Epithelial cell of prostate (primary cell): ENCODE measurements at places on chromosomes 16 and 17.

DNA sequence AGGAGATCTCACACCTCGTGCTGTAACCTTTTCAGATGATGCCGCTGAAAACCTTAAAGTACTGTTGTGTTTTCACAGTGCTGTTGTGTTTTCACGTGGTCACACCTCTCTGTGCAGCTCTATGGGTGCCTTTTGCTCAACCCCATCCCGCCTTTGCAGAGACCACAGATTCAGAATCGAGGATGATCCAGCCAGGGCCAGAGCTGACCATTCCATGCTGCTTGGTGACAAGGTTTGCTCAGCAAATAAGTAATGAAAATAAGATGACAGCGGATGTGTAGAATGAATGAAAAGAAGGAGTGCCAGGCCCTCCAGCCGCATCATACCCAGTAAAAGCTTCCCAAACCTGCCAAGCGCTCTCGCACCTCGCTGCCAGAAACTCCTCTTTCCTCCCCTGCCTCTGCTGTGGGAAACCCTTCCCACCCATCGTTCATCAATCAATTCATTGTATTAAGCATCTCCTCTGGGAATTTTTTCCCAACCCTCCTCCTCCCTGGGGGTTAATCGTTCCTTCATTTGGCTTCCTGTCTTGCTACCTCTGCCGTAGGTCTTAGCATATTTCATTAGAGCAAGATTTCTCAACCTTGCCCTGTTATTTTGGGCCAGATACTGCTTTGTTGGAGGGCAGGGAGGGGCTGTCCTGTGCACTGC lies 93.4 kb upstream of the CRHR1 start:
- no peak for DNase-seq

- peak; percentile 31 for DNase-seq
Observed at GRCh38 chr17:14699574-14700185, 398.8 kb downstream of the HS3ST3B1 start.

DNA sequence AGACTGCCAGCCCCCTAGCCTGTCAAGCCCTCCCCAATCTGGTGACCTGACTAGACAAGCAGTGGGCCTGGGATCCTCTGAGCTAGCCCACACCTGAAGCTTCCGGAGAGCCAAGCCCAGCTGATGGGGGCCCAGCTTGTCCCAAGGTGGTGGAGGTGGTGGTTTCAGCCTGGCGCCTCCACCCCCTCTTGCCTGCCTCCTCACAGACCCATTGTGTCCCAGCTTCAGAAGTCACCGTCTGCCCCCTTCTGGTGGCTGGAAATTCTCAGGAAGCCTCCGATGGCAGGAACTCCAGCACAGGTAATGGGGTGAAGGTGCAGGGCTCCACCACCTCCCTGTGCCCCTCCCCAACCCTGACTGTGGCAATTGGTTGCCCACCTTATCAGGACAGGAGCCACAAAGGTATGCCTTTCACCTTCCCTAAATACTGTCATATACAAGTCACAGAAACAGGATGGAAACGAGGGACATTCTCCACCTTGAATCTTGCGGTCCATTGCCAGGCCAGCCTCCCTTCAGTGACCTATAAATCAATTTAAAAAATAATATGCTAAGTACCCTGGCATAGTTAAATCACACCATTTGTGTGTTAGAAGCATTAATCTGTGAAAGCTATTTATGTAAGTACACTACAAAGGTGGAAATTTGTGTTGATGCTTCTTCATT lies 66.0 kb upstream of the ZNF423 start:
- DNase-seq = no peak

DNA sequence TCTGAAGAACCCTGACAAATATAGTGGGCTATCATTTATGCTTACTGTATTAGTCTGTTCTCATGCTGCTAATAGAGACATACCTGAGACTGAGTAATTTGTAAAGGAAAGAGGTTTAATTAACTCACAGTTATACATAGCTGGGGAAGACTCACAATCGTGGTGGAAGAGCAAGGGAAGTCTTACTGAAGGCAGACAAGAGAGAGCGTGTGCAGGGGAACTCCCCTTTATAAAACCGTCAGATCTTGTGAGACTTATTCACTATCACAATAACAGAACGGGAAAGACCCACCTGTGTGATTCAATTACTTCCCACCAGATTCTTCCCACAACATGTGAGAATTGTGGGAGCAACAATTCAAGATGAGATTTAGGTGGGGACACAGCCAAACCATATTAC lies 526.8 kb upstream of the GOT2 start:
- no peak for DNase-seq

GRCh38 chr17:57090560-57091185 lies 5.6 kb downstream of the AKAP1 start:
- no peak for DNase-seq

DNA sequence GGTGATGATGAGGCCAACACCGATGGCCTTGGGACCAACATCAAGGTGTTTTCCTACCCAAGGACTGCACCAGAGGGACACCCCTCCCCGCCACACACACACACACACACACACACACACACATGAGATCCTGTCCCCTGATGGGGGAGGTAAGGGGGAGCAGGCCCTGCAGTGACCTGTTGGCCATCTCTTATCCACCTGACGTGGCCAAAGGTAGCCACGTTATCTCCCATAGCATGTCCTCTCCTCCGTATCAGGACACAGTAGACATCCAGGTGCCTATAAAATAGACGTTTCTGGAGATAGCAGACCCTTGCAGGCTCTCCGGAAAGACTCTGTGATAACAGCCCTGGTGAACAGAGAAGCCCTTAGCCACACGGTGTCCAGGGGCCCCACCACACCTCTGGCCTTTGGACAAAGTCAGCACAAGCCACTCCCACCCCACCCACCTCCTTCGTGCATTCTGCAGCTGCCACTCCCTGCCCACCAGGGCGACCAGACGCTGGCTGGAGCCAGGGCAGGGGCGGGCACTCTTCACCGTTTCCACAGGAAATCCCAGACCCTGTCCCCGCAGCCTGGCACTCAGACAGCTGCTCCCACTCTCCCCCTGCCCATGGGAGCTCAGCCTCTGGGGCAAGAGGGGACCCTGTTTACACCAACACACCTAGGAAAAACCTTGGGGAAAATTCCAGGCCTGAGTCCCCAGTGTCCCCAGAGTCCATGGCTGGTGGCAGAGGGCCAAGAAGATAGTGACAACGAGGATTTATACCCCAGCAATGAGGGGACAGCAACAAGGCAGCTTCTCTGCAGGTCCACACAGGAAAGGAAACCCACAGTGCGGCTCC lies 15.4 kb upstream of the ENPP7 start:
- DNase-seq = no peak

DNA sequence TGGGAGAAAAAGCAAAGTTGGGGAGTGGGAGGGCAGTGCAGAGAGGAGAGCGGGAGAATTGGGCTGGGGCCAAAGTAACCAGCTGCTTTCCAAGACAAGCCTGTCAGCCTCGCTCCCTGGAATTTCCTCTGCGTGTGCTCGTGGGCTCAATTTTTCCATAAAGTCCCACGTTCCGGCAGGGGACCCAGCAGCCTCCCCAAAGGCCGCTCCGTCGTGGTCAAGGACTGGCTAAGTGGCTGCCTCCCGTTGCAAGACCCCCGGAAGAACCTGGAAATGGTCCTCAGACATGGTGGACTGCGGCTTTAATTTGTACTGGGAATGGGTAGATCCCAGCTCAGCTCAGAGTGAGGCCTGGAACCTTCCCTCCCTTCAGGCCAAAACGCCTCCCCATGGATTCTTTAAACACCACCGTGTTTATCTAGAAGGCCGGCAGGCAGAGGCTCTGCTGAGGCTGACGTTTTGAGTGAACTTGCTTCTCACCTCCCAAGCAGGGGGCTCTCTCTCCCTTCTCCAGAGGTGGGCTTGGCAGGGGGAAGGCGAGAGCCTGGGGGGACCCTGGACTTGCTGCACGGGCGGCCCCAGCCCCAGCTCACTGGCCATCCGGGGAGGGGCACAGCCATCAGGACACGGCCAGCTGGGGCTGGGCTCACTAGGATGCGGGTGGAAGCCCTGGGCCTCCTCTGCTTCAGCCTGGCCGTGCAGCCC lies 190.0 kb downstream of the C16orf95 start:
- DNase-seq = no peak

DNA sequence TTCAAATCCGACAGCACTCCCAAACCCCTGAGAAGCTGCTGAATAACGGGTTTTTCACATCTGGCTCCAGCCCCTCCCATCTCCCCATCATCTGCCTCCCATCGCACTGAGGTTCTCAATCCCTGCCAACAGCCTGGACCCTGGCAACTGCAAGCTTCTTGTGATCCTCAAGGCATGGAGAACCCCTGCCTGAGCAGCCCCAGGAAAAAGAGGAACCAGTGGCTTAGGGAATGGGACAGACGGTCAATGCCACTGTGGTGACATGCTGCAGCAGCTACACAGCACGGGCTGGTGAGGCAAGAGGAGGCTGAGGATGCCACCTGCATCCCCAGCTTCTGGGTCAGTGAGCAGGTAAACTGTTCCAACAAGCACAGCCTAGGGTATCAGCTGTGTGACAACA lies 3.3 kb upstream of the MBTPS1 start:
- DNase-seq = no peak

DNA sequence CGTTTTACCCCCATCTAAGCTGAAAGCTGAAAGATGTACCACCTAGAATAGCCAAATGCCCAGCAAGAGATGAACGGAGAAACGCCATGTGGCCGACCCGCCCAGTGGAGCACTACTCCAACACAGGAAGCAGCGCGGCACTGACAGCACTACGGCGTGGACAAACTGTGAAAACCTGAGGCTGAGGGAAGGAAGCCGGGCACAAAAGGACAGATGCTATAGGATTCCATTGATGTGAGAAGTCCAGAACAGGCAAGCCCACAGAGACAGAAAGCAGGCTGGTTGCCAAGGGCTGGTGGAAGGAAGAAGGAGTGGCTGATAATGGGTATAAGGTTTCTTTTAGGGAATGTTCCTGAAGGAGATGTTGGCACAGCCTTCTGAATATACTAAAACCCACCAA lies 29.4 kb upstream of the SLC38A8 start:
- DNase-seq = no peak

DNA sequence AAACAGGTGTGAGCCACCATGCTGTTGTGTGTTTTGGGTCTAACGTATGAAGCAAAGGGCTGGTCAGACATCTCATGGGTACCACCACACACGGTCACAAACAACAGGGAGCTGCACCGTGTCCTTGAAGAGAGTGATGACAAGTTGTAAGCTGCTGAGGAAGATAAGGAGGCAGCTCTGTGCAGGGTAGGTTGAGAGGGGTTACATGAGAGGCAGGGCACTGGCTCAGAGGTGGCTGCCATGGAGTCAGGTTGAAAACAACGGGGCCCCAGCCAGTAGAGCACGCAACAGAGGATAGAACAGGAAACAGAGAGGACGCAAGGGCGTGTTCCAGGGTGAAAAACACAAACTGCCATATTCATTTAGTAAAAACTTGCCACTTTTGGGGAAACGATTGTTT lies 52.2 kb downstream of the TRARG1 start:
- DNase-seq = no peak

GRCh38 chr17:66849851-66850580 lies 15.1 kb downstream of the CACNG5 start:
- DNase-seq = no peak

GRCh38 chr16:58044266-58045019 lies 18.9 kb downstream of the MMP15 start:
- DNase-seq = no peak

DNA sequence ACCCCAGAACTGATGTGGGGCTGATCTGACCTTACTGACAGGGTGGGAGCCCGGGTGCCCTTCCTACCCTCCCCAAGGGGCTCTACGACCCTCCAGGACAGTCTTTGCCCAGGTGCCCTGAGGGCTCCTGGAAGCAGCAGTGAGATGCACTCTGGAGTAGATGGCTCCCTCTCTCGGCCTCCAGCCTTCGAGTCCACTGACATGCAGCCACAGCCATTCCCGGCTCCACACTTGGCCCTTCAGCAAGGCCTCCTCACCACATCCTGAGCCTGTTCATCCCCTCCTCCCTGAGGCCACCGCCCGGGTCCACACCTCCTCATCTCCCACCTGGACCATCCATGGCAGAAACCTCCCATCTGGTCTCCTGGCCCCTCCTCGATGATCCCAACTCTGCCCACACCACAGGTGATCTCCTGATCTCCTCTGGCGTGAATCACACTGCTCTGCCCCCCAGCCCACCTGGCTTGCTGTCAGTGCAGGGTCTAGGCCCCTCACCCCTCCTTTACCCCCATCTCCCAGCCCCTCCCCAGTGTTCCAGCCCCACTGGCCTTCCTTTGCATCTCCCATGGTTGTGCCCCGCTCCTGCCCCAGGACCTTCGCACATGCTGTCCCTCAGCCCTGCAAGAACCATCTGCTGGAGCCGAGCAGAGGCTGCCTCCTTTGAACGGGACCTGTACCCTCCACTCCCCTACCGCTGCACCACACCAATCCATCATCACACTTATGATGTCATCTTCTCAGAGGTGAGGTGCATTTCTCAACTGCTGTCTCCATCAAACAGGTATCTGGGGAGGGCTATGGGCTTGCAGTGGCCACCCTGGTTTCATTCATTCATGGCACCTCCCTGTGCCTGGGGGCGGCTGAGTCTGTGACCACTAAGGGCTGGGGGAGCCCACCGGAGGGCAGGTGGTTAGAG lies 44.7 kb downstream of the SOCS1 start:
- DNase-seq = no peak

DNA sequence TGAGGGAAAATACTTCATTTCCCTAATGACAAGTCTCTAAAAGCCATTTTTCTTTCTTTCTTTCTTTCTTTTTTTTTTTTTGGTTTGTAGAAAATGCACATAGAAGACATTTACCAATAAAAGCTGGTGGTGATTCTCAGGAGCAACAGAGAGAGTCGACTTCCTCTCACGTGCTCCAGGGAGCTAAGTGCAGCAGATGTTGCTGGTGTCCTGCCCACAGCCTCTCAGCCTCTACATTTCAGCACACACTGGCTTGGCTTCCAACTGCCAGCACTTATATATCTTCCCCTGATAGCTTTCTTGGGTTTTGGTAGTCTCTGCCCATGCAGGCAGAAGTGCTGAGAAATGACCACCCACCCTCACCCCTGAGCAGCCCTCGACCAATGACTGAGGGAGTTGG lies 58.4 kb upstream of the MARCHF10 start:
- no peak for DNase-seq

GRCh38 chr16:78072275-78072674 lies 27.2 kb upstream of the WWOX start:
- DNase-seq = no peak

GRCh38 chr17:63995626-63996025 lies 2.5 kb upstream of the PRR29 start:
- DNase-seq = no peak

DNA sequence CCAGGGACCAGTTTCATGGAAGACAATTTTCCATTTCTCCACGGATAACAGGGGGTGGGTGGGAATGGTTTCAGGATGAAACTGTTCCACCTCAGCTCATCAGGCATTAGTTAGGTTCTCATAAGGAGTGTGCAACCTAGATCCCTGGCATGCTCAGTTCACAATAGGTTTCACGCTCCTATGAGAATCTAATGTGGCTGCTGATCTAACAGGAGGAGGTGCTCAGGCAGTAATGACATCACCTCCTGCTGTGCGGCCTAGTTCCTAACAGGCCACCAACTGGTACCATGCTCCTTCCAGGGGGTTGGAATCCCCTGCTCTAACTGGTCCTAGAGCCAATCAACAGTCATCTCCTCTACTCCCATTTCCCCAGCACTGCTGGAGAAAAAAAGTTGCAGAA lies 19.9 kb downstream of the TEX14 start:
- no peak for DNase-seq
